Adrenal gland (tissue), 19 donors: ENCODE measurements at places on chromosomes 6 and 20. TPM values are rescaled to one million over a fixed set of nuclear protein-coding genes. Genes with fewer than 3 reads are reported as not detected.

DNA sequence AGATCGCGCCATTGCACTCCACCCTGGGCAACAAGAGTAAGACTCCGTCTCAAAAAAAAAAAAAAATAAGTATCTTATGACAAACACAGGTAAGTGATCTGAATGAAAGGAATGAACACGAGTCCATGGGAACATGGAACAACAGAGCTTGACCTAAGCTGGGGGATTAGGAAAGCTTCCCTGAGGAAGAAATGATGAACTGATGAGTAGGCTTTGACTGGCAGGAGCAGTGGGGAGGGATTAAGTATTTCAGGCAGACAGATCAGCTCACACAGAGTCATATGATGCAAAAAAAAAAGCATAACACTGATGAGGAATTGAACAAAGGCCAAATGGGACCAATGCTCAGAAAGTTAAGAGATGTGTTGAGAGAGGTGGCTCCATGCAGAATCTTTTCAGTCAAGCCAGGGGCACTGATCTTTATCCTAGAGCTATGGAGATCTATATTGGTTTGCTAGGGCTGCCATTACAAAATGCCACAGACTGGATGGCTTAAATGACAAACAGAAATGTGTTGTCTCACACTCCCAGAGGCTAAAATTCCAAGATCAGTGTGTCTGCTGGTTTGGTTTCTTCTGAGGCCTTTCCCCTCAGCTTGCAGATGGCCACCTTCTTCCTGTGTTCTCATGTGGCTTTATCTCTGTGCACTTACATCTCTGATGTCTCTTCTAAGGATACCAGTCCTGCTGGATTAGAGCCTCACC is 85.6 kb downstream of the ANKRD6 start:
- DNase-seq: no peak

DNA sequence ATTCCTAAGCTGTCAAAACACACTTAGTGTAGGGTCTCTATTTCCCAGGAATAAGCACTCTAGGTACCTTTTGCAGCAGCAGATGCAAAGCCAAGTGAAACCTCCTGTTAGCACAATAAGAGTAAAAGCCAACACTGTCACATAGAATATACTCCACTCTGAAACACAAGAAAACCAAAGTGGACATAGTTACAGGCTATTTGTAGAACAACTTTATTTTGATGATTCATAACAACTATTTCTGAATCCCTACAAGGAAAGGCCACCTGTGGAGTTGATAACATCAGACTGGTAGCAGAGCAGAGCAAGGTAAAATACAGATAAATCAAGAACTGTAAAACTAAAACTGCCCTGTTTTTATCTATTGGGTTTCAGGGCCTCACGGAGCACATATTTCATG is 59.7 kb downstream of the ALDH5A1 start:
- no peak for DNase-seq

- DNase-seq: no peak
These were observed 32.5 kb upstream of the ZNF184 start for GRCh38 chr6:27505209-27506027.

- no peak for DNase-seq
These were observed 119.7 kb upstream of the NXT1 start for GRCh38 chr20:23230766-23231385.

- no peak for DNase-seq
These were observed 113.7 kb upstream of the F13A1 start for GRCh38 chr6:6434151-6434550.

DNA sequence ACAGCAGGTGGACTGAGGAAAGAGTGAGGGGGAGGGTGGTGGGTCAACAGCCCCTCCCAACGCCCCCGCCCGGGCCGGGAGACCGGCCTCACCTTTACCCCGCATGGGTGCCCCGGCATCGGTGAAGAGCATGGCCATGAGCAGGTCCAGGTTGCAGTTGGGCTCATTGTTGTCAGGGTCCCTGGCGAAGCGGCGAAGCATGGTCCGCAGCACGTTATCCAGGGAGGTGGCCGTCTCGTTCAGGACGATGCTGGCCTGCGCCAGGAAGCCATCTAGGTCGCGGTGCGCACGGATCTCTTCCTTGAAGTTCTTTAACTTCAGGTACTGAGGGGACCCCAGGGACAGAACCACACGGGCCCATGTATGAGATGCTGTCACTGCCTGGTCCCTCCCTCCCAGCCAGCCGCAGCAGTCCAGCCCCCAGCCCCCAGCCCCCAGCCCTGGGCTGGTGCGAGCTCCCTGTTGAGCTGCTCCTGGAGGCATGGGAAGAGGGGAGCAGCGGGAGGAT is 4.9 kb downstream of the SLC4A11 start:
- DNase-seq: no peak

DNA sequence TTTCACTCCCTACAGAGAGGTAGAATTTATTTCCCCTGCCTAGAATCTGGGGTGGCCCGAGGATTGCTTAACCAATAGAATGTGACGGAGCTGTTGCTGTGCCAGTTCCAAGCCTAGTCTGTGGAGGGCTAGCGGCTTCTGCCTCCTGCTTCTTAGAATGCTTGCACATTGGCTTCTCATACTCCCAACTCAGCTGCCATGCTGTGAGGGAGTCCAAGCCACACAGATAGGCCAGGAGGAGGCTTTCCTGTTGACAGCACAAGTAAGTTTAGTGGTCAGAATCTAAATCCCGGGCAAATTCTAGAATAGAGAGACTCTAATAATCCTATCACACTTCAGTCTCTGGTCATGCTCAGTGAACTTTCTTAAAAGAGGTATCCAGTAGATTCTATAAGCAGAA is 57.5 kb upstream of the SNRPB2 start:
- no peak for DNase-seq

DNA sequence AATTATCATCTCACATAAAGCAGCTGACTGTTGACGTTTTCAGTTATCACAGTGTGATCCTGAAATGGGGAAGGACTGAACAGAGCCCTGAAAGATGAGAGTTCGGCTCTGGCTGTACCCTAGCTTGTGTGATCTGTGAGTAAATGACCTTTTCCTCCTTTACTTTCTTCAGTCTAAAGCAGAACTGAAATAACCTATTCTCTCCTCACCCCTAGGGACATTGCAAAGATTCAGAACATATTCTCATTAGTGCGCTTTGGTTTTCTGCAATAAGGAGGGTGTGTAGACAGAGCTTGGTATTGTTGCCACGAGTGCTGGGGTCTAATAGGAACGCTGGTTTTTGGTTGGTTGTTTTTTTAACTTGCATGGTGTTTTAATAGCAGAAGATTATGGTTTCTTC is 16.7 kb downstream of the FARS2 start:
- DNase-seq: no peak

GRCh38 chr20:11702721-11703518 is 214.8 kb upstream of the BTBD3 start:
- no peak for DNase-seq

- no peak for DNase-seq
These were observed 309.5 kb downstream of the TSHZ2 start for GRCh38 chr20:53281557-53282117.

DNA sequence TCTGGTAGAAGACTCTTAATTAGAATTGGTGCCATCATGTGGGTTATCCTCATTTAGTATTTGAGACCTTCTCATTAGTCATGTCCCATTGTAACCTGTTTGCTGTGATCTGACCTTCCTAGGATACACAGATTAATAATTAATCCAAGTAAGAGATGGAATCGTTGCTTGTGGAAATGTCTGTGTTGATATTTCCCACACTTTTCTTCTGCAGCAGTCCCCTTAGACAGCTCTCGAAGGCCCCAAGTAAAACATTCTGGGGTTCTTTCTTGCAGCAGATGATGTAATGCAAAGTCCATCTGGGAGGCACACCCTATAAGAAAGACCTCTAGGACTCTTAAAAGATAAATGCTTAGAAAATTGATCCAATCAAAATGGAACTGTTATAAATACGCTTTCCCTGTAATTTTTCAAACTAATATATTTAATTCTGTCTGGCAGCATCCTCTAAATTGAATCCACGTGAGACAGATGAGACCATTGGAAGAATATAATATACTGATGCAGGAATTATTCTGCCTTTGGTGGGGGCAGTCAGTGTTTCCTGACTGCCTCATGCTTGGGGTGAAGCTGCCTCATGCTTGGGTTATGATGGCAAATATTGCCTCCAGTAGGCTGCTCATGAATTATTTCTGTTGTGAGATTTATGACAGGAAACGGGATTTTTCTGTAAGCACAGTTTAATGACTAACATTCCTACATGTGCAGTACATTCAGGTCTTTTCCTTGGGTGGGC is 54.5 kb upstream of the ARMC2 start:
- DNase-seq: no peak

DNA sequence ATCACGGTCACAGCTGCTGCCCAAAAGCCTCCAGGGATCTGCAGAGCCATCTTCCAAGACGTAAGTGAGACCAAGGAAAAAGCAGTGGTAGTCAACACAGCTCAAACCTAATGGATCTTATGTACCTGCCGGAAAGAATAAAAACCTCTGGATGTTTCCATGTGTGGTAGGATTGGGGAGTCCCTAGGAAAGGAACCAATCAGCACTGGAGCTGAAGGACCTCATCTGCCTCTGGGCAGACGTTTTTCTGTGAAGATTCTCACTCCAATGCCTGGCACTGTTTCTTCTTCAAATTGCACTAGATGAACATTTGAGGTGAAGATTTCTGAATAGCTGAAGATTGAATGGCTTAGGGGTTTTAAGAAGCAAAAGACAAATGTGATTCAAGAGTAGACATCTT is at the start of gene HLA-DQB2:
TSS of gene HLA-DQB2 (minus strand) at position 112 of the 400 bp plus-strand sequence. CDS start at position 50, 62 bp downstream.
- no peak for DNase-seq

DNA sequence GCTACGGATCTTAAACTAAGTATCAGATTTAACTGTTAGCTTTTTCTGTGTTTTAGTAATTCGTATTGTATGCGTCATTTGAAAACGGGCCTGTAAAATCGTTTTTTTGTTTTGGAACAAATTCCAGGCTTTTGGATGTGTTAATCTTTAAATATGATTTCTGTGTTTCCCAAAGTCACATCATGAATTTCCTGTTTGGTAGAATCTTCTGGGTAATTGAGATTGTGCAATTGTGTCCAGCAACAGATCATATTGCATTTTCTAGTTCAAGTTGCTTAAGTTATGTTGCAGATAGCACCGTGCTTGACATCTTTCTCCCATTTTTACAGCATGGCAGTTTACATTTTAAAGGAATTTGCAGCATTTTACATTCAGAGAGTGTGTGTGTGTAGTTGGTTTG is 1.9 kb downstream of the MAPK14 start:
- no peak for DNase-seq

- no peak for DNase-seq
These were observed 542 bp downstream of the TUBE1 start for GRCh38 chr6:112086744-112087135.

DNA sequence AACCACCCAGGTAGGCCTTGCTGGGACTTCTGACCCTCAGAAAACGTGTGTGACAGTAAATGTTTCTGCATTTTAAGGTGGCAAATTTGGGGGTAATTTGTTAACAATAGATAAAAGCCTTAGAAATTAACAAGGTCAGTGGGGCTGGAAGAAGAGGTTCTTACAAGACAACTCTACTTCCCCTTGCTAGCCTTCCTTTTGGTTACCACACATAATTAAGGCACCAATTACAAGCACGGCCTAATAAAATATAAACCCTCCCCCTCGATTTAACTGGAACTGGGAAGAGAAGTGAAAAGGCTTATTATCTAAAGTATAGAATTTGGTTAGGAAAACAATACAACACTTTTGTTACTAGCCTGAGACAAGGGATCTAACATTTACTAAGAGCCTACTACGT is 38.8 kb downstream of the ELOVL5 start:
- no peak for DNase-seq

GRCh38 chr6:143803769-143804568 is 39.2 kb upstream of the LTV1 start:
- DNase-seq: no peak

DNA sequence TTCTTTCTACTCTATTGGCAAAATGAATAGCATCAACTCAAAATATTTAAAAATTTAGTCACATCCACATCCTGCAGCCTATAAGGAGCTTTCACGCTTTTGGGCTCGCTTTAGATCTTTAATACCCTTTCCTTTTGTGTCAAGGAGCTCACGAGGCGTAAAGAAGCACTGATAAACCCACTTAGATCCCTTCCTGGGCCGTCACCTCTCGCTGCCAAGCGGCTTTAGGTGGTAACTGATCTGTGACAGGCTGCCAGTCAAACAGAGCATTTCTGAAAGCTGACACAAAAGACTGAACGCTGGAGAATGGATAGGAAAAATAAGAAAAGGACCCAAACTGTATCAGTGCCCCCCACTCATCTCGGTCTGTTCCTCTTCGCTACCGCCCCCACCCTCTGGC is 385.7 kb upstream of the MMS22L start:
- DNase-seq: no peak

- DNase-seq: no peak
These were observed 157.6 kb downstream of the SOBP start for GRCh38 chr6:107647439-107647948.

GRCh38 chr6:139823099-139823807 is 448.8 kb upstream of the CITED2 start:
- DNase-seq: no peak

GRCh38 chr6:37004044-37004980 is 1.1 kb upstream of the FGD2 start:
- DNase-seq: no peak

Gene TMEM217
- 7.9 TPM for total RNA-seq

Gene EDN1
- total RNA-seq: 7.9 TPM

Gene DEFB132
- not detected for total RNA-seq

Gene MAP3K5
- total RNA-seq: 251 TPM

Gene TEAD3
- total RNA-seq: 12.2 TPM

Gene KCNQ2
- total RNA-seq: 5.3 TPM
